Left forelimb (tissue), 1 donor: ENCODE measurements at places on chromosomes 16 and 17.

- DNase-seq, result no peak
Measured at GRCh38 chr17:32226886-32227285, 38.7 kb upstream of the RHBDL3 start.

DNA sequence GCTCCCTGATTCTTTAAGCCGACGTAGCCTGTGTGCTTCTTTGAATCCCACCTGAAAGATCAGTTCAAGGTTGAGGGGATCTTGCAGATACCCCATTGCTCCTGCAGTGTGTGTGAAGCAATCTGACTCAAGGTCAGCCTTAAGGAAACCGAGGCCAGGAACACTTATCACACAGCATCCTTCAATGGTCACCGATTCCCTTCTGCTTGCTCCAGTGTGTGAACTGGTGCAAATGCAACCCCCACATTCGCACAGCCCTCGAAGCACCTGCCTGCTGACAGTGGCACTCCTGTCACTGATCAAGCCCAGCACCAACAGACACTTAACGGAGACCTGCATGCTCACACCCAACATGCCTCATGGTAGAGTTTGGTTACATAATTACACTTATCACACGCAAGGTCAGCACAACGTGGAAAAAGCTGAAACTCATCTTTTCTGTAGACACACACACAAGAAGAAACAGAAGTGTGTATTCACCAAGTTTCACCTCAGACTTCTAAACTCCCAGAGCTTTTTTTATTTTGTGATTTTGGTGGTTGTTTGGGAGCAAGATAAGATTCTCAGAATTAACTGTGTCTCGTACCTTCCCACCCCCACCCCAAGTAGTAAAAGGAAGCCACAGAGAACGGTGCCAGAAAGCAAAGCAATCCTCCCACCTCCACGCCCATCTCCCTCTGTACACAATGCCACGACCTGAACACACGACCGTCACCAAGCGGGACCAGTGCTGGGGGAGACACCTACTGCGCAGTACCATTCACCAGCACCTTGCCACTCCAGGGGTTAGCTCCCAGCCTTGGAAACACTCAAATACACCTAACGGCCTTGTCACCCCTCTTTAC is 37.2 kb downstream of the LITAFD start:
- DNase-seq, result no peak

GRCh38 chr16:85637061-85637807 is 24.1 kb downstream of the GSE1 start:
- no peak for DNase-seq

DNA sequence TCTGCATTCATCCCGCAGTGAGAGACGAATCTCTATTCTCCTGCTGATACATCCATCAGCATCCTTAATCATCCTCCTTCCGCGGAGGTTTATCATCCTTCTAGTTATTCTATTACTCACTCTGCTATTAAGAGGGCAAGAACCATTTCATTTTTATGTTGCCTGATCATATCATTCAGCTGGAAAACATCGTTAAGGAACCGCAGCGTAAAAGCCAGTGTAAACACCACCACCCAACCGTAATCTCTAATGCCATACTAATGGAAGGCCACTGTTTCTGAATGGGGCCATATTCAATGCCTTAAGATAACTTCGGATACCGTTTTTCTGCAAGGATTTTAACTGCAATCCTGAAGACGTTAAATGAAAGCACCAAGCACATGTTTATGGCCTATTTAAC is 36.7 kb upstream of the ERCC4 start:
- no peak for DNase-seq

DNA sequence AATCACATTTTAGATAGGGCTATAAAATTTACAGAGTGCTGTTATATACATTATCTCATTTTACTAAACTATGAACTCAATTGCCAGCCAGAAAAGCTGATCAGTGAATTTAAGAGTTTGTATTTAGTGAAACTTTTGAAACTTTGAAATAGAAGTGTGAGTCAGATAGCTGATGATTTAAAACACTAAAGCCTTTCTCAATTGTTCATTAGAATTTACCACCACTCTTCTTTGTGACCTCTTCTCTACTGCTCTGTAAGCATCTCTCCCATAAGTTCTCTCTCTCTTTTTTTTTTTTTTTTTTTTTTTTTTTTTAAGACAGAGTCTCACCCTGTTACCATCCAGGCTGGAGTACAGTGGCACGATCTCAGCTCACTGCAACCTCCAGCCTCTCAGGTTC is 43.7 kb downstream of the GOSR1 start:
- no peak for DNase-seq

DNA sequence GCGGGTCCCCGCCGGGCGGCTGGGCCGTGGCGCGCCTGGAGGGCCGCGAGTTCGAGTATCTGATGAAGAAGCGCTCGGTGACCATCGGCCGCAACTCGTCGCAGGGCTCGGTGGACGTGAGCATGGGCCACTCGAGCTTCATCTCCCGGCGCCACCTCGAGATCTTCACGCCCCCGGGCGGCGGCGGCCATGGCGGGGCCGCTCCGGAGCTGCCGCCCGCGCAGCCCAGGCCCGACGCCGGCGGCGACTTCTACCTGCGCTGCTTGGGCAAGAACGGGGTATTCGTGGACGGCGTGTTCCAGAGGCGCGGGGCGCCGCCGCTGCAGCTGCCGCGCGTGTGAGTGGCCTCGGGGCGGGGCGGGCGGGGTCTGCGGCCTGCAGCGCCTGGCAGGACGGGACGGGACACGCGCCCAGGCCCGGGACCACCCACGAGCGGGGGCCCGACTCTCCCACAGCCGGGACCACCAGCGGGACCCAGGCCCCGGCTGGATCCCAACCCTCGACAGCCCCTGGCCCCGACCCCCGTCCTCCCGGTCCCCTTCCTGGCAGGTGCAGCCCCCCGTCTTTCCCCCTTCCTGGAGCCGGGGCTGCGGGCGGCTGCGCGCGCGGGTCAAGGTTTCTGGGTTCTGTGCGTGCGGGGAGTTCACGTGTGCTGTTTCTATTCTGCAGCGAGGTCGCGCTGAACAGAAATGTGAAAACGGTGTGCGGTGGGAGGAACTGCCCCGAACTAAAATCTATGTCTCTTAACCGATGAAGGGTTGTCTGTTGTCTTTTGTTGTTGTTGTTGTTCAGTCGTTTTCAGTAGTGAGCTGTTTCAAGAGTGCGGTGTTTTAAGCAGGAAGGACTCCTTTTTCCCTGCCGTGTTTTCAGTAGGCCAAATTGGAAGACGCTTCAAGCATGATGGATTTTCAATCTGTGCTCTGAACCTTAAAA is 705 bp downstream of the FOXK2 start:
- DNase-seq, result no peak

- no peak for DNase-seq
Measured at GRCh38 chr17:7459961-7460545, 15.2 kb downstream of the CHRNB1 start.

DNA sequence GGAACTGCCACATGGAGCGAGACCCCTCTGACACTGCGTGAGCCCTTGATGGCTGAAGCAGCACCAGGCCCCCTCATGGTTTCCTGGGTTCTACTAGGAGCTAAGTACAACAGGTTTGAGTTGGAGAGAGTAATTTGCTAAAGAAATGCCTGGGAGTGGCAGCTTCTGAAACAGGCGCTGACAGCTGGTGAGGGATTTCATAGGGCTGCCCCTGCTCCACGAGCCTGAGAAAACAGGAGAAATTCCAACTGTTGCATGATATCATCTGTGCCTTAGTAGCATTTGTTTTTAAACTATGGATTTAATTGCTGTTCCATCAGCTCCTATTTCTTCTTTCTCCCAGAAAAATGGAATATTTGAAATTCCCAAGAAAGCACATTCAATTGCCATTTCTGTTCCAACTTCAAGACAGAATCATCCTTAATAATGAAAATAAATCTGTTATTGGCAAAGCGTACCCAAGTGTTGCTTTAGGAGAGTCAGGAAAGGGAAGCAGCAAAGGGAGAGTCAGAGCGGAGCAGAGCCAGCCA is 78.8 kb upstream of the ANKFN1 start:
- DNase-seq, result no peak

DNA sequence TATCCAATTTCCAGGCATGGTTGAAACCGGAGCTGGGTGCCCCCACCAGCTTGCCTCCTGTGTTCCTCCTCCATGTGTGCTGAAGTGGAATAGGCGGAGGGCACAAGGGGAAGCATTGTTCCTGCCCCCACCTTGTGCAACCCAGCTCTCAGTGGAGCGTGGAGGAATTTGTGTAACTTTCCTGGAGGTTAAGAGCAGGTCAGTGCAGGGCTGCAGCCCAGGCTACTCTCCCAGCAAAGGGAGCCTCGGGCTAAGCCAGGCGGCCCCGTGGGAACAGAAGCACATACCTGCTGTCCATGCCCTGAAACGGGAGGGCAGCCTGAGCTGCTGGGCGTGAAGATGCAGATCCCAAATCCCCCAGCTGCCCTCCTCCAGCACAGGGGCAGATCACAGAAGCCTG is 158.8 kb upstream of the LHX1 start:
- no peak for DNase-seq

DNA sequence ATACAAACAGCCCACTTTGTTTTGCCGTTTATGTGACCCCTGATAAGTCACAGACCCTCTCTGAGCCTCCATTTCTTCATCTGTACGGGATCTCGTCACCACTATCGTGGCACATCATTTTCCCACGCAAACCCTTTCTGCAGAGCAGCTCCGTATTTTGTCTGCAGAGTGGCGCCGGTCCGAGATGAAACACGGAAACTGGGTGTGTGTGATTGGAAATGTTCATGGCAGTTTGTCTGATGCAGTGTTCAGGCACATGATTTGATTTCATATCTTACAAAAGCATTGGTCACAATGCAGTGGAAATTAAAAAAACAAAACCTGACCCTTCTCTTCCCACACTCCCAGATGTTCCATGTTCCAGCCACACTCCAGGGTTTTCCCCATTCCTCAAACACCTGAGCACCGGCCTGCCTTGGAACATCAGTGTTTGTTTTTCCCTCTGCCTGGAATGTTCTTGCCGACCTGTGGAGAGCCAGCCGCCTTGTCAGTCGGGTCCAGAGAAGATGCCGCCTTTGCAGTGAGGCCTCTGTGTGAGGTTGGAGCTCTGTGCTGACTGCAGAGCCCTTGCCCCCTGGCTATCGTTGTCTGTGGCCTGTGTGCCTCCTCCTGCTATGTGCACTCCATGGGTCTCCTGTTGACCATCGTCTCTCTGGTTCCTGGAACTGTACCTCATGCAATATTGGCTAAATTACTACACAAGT is 39.2 kb downstream of the NT5M start:
- no peak for DNase-seq

DNA sequence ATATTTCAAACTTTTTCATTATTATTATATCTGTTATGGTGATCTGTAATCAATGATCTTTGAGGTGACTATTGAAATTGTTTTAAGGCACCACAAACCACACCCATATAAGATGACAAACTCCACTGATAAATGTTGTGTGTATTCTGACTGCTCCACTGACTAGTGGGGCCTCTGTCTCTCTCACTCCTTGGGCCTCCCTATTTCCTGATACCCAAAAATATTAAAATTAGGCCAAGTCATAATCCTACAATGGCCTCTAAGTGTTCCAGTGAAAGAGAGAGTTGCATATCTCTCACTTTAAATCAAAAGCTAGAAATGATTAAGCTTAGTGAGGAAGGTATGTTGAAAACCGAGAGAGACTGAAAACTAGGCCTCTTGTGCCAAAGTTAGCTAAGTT is 23.4 kb downstream of the CYLD start:
- DNase-seq, result no peak

DNA sequence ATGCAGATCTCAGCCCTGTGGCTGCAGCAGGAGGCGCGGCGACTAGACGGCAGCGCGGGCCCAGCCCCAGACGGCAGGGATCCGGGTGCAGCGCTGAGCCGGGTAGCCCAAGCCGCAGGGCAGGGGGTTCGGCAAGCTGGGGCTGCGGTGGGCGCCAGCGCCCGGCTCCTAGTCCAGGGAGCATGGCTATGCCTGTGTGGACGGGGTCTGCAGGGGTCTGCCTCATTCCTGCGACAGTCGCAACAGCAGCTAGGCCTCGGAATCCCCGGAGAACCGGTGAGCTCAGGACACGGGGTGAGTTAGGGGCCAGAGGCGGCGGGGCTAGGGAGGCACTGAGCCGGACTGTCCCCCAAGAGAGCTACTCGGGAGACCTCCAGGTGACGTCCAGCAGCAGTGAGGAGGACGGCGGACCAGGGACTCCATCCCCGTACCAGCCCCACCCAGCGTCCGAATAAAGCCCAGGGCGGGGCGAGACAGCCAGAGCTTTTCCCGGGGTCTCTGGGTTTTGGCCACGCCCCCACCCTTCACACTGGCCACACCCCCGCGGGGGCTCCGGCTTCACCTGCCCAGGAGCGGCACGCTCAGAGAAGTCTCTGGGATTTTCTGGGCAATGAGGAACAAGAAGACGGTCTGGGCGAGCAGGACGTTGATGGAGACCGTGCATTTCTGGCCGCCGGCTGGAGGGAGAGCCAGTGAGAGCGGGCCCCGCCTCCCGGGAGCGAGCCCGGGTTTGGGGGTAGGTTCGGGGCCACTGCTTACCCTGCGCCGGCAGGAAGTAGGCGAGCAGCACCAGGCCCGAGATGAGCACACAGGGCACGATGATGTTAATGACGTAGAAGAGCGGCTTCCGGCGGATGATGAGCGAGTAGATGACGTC is 1.1 kb downstream of the C17orf107 start:
- DNase-seq, result no peak

- DNase-seq, result no peak
Measured at GRCh38 chr16:25734430-25735385, 42.9 kb downstream of the HS3ST4 start.

- DNase-seq, result no peak
Measured at GRCh38 chr16:3546986-3547682, 30.1 kb downstream of the NLRC3 start.

DNA sequence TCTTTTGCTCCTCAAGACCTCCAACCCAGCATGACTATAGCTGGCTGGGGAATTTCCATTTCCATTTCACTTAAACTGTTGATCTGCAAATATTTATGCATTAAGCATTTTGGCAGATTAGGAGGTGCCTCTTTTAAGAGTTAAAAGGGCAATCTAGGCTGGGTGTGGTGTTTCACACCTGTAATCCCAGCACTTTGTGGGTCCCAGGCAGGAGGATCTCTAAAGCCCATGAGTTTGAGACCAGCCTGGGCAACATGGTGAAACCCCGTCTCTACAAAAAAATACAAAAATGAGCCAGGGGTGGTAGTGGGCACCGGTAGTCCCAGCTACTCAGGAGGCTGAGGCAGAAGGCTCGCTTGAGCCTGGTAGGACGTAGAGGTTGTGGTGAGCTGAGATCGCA is 17.1 kb downstream of the ANKFY1 start:
- DNase-seq, result no peak

GRCh38 chr17:5793899-5794298 is 209.6 kb upstream of the NLRP1 start:
- DNase-seq, result no peak

DNA sequence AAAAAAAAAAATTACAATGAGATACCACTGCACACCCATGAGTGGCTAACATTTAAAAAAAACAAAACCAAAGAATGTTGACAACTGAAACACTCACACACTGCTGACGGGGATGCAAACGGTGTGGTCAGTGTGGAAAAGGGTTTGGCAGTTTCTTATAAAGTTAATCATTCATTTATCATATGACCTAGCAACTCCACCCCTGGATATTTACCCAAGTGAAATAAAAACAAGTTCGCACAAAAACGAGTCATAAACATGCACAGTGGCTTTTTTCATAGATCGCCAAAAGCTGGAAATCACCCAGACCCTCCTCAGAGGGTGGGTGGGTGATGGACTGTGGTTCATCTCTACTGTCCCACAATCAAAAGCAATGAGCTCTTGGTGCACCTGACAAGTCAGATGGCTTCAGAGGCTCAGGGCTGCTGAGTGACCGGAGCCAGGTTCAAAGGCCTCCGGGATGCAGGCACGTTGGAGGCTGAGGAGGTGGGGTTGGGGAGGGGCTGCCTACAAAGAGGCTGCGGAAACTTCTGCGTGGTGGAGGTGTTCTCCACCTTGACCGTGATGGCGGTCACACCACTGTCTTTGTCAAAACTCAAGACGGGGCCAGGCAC is 14.2 kb downstream of the RAB40B start:
- no peak for DNase-seq
